ENCODE measurements at places on chromosomes 16 and 17. TPM values are rescaled to one million over a fixed set of nuclear protein-coding genes. Genes with fewer than 3 reads are reported as not detected.
A peak's percentile ranks its signal among the peaks of the same experiment; 100 is the strongest.

DNA sequence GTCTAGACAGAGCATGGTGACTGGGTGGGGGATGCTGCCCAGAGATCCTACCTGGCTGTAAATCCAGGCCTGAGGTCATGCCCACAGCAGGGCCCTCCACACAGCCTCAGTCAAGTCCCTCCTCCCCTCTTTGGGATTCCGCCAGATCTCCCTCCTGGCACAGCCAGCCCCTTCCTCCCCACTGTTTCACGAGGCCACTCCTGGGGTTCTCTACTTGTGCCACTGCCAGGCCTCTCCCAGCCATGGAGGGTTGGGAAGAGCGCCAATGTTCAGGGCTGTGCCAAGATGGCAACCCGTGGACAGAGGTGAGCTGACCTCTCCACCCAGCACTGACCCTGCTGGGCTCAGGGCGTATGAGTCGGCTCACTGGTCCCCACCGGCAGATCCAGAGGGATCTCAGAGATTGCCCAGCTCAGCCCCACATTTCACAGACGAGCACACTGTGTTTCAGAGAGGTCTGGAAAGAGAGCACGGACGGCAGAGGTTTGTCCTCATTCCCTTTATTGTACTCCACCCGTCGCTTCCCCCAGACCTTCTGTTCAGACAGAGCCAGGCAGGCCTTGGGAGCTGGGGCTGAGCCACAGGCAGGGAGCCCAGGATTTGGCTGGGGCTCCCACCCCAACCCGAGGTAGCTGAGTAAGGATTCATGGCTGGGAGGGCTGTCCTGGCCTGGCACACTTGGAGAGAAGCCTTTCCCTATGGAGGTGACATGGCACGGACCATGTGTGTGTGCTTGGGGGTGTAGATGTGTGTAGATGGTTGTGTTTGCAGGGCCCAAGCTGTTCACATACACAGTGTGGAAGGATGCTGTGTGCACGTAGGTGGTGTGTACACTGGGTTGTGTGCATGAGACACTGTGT, 3.5 kb upstream of the CAMKK1 start:
- DNase-seq, result no peak

GRCh38 chr17:59010026-59010425, 96.7 kb downstream of the TRIM37 start:
- no peak for DNase-seq

Gene ITGAL
- polyA plus RNA-seq, result 1.6 TPM

Gene KRT20
- polyA plus RNA-seq, result not detected

DNA sequence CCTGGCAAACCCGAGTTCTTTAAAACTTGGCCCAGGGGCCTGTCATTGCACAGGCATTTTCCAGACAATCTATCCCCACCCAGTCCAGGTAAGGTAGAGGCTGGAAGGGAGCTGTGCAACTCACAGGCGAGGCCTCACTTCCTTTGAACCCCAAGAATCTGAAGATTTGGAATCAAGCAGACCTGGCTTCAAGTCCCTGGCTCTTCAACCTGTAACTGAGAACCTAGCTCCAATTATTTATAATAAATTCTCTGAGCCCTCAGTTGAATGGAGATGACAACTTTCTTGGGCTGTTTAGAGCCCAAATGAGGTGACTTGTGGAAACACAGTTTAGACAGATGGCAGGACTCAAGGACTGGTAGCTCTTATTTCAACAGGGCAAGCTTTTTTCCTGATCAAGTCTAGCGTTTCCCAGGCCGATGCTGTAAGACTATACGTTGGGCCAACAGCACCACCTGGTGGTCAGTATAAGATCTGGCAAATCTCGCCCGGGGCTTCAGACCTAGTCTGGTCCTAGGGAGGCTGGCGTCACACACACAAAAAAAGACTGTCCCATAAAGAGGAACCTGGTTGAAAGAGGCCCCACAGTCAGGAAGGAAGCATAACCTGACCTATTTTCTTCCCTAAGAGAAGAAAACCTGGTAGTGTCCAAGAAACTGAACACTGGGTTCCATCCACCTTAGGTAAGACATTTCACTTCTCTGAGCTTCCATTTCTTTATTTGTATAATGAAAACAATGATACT, 117.9 kb downstream of the C17orf67 start:
- peak; percentile 82 for DNase-seq

- peak; percentile 69 for DNase-seq
These were observed 18.8 kb downstream of the ALOX15B start for GRCh38 chr17:8057691-8058114.

DNA sequence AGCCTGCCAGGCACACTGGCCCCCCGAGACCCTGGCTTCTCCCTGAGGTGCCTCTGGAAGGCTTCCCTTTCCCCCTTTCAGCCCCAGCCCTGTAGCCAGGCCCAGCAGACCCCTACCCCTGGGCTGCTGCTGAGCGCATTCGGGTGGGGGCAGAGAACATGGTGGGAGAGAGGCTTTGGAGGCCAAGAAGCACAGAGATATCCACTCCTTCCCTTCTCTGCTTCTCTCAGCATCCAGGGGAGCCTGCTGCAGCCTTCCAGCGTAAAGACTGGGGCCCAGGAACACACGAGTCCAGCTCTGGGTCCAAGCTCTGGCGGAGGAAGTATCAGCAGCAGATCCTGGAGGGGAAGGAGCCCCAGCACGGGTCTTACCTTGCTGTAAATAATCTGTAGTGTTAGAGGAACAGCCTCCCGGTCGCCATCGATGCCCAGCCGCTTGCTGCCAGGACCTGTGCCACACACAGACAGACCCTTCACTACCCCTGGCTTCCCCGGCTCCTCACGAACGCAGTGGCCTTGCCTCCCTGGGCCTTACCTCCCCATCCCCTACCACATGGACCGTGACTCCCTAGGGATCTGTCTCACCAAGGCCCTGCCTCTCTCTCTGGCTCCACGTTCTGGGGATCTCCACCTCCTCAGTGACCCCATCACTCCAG, 17.0 kb upstream of the PIK3R6 start:
- DNase-seq, result no peak

- no peak for DNase-seq
These were observed 1.9 kb upstream of the PLEKHG4 start for GRCh38 chr16:67277294-67277998.

GRCh38 chr17:62787366-62787765, 20.7 kb downstream of the MARCHF10 start:
- DNase-seq, result no peak

GRCh38 chr17:5699814-5700213, 115.5 kb upstream of the NLRP1 start:
- no peak for DNase-seq

GRCh38 chr17:56723421-56723820, 110.3 kb downstream of the C17orf67 start:
- no peak for DNase-seq

DNA sequence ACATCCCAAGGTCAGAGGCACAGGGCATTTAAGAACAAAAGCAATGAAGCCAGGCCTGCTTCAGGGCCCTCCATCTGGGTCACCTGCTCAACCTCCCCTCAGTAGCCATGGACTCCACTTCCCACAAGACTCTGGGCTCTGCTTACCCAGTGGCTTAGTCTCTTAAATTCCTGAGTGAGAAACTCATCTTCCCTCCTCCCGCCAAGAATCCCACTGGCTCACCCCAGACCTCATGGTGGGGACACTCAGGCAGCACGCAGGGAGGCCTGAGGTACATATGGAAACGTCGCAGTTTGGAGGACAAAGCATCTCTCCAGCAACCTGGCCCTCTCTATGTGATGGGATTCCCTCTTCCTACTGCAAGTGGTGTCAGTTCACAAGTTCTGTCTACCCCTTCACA, 326.7 kb upstream of the CDH5 start:
- DNase-seq, result no peak

DNA sequence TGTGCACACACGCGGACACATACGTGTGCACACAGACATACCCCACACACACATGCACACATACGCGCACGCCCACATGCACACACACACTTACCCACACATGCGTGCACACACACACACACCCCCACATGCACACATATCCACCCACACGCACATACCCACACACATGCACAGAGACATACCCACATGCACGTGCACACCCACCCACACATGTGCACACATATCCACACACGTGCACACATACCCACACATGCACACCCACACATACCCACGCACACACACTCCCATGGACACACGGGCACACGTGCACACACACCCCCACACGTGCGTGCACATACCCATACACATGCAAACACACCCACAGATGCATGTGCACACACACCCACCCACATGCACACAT, 27.2 kb upstream of the PVALEF start:
- DNase-seq, result no peak

DNA sequence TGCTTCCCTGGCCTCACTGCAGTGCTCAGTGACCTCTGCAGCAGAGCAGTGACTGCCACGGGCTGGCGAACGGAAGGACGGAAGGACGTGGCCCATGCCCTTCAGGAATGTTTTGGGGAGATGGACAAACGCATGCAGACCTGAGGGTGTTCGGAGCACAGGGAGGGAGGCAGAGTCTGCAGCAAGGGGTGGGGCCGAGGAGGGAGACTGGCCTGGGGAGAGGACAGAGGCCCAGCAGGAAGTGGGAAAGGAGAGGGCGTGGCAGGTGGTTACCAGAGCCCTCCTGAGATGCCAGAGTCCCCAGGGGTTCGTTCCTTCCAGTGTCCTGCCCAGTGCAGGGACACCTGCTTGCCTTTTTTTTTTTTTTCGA, 21.9 kb downstream of the ADORA2B start:
- no peak for DNase-seq

Gene HEATR9
- polyA plus RNA-seq, result not detected

DNA sequence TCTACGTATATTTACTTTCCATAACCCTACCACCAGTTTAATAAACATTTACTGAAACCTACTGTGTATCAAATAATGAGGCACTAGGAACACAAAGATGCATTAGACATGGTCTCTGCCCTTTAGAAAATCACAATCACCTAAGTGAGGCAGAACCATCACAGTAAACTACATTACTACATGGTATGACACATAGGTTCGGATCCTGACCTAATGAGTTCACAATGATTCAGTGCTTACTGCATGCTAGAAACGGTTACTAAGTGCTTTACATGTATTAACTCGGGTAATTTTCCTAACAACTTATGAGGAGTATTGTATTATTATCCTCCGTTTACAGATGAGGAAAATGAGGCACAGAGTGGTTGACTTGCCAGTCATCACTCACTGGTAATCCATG, 5.2 kb upstream of the SYNRG start:
- no peak for DNase-seq

GRCh38 chr16:83733301-83733700, 74.5 kb upstream of the HSBP1 start:
- no peak for DNase-seq

Gene SLC5A10
- not detected for polyA plus RNA-seq

Gene GAS2L2
- not detected for polyA plus RNA-seq

DNA sequence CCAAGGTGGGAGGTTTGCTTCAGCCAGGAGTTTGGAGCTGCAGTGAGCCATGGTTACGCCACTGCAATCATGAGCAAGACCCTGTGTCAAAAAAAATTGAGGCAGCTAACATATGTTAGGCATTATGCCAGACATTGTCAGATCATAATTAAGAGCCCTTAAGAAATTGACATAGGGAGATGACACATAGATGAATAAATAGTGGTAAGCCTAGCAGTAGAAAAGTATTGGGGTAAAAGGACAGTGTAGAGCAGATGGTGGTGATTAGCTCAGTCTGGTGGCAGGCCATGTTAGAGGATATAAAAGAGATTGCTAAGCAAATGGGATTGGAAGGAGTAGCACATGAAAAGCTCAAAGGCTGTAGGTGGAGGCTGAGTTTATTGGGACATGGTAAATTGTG, 22.6 kb downstream of the SRCAP start:
- DNase-seq, result no peak

DNA sequence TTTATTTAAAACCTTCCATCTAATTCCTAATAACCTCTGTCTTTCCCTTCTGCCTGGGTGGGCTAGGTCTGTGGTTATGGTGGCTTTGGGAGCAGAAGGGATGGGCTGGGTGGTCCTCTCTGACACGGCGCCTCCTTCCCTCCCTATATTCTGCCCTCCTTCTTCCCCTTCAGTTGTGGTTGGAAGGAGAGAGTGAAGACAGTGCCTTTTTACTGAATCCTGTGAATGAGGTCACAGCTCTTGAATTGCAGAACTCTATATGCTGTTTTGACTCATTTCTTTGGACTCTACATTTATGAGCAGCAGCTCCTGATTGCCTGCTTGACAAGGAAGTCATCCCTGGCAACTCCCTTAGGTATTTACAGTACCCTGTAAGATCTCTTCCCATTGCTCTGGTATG, 256.0 kb upstream of the ELAC2 start:
- DNase-seq, result no peak
